ENCODE measurements at places on chromosomes 2 and 18.

GRCh38 chr2:217000406-217000805 is 140.5 kb upstream of the TNP1 start:
- no peak for DNase-seq

DNA sequence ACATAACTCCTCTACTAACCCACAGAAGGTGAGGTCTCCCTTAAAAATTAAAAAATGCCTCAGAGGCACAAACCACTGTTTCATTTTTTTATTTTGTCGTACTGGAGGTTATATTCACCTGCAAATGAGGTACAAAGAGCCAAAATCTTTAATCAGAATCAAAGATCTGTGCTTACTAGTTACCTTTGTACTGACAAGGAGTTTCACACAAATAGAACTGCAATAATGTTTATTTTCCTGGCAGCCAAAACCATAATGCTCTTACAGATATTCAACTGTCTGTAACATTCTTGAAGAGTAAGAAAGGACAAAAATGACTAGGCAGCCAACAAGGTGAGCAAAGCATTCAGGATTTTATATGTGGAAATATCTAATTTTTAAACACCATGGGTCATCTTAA is 105.1 kb upstream of the NOL4 start:
- DNase-seq: no peak

DNA sequence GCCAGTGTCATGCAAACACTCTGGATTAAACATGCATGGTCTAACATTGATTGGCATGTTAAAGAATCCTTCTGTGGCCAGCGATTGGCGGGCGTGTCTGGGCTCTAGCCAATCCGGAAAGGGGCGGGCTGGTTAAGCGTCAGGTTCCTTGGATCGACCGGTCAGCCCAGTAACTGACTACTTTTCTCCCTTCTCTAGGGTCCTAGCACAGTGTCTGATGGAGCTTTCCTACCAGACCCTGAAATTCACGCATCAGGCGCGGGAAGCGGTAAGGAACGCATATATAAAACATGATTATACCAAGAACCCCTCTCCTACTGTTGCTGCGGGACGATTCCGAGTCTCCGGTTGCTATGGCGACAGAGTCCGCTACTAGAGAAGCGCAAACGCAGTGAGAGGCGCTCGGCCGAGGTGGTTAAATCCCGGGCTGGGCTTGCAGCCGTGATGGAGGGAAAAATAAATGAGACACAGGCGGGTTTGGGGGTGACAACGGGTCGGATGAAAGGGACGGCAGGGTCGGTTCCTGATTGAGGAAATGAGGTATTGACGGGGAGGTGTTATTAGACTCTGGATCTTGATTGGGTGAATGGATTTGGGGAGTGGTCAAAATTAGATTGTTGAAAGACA is 29.4 kb downstream of the KATNAL2 start:
- DNase-seq: no peak

DNA sequence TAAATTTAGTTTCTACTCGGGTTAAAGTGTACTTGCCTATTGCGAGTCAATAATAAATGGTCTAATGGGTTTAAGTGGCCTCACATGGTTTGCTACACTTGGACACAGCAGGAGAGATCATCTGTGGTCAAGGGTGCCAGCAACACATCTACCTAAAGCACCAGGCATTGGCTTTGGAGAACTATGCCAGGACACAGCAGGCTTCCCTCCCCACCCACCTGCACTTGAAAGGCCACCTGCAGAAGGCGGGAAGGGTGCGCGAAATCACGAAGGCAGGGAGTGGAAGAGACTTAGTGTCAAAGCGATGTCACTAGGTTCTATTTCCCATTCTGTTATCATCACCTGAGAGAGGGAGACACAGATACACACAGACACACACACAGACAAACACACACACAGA is 44.5 kb downstream of the MYT1L start:
- DNase-seq: no peak

DNA sequence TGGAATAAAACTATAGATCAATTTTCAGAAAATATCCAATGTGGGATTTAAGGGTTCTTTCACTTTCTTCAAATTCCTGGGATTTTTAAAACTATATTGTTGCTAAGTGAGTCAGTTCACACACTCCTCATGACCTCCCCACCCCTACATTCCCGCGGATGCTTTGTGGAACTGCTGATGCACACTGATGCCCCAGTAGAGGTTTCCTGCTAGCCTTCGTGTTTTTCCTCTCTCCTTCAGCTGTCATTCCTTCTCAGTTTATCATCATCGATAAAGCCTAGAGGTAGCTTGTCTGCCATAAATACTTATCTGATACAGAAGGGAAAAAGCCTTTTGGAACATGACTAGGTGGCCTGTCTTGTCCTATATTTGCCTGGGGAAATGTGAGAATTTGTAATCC is 67.4 kb upstream of the GALNT5 start:
- no peak for DNase-seq

GRCh38 chr18:10100196-10100595 is 186.4 kb downstream of the VAPA start:
- DNase-seq: no peak

DNA sequence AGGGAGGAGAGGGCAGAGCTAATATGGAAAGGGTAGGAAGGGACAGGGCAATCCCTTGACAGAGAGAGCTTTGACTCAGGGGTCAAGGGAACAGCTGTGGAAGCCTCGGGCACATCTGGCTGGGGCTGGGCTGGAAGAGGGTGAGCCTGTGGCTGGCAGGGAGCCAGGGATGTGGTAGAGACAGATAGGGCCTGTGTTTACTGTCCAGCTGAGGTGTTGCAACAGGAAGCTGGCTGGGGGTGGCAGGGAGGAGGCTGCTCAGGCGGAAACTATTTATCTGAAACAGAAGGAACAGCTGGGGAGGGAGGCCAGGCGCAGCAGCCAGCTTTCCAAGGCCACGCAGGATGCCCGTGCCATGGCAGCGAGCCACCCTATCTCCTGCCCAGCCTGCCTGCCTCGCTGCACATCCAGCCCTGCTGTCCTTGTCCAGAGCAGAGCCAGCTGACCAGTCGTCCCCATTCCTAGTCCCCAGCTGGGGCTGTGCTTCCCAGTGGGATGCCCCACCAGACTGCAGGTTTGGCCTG is 264.7 kb downstream of the CYP26B1 start:
- DNase-seq: no peak

- DNase-seq: no peak
Measured at GRCh38 chr18:66136039-66136438, 385.2 kb downstream of the CDH7 start.

- no peak for DNase-seq
Measured at GRCh38 chr2:8324901-8325300, 357.0 kb upstream of the ID2 start.

DNA sequence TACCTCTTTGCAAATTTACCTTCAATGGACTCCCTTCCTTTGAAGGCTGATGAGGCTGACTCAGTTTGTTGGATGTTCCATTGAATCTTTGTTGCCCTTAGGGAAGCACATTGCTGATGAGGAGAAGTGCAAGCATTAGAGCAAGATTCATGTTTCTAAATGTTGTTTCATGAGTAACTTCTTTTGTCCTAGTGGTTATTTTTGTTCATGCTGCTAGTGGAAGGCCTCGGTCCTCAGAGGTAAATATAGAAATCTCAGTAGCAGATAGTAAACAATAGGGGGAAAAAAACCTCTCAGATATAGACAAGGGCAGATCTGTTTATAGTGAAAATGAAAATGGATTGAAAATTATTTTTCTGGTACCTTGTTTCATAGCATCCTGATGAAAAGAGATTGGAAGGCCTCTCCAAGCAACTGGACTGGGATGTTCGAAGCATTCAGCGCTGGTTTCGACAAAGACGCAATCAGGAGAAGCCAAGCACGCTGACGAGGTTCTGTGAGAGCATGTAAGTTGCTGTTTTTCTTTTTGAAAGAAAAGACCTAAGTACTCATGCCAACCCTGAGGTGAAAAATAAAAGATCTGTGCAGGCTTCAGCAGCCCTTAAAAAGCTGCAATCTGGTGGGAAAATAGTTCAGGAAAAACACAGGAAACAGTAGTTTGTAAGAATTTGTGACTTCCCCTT is 104.9 kb downstream of the CERS6 start:
- DNase-seq: no peak

- no peak for DNase-seq
Measured at GRCh38 chr2:11069566-11070185, 85.6 kb upstream of the SLC66A3 start.

DNA sequence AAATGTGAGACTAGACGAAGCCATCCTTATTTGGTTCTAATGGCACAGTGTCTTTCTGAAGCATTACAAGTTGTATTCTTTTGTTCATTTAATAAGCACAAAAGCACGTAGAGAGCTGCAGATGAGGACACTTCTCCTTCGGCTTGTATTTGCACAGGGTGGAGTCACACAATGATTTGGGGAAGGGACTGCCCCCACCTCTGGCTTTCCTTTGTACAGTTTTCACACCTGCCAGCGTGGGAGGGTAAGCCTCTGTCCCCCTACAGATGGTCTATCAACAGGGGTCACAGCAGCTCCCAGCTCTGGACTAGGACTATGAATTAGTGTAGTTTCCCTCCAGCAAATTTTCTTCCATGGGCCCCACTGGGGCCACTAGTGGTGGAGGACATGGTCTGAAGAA is 108.2 kb upstream of the KLHL14 start:
- DNase-seq: no peak

DNA sequence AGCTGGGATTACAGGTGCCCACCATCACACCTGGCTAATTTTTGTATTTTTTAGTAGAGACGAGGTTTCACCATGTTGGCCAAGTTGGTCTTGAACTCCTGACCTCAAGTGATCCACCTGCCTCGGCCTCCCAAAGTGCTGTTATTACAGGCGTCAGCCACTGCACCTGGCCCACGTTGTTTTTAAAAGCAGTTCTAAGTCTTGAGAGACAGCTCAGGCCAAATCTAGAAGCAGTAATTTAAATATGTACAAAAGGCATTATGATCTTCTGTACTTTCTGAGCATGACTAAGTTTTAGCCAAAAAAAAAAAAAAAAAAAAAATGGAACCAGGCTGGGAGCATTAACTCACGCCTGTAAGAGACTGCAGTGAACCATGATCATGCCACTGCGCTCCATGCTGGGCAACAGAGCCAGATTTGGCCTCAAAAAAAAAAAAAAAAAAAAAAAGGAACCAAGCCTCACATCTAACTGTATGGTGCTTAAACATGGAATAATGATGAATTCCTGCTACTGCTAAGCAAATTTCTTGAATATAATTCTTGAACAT is 4.0 kb downstream of the ABHD3 start:
- no peak for DNase-seq

DNA sequence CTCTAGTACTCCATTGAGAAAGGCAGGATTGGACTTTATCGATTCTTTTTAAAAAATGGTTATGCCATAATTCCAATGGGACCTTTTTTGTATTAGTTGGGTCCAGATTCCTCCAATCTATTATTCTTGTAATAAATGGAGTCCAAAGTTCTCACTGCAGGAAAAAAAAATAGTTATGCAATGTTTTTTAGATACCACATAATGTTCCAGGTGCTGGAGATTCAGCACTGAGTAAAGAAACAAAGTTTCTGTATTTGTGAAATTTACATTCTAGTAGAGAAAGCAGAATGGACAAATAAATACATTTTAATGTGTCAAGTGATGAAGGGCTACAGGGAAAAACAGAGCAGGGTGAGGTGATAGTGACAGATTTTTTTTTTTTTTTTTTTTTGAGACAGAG is 78.5 kb upstream of the MYCN start:
- DNase-seq: no peak

- no peak for DNase-seq
Measured at GRCh38 chr2:173806761-173807160, 158.4 kb downstream of the SP3 start.

- no peak for DNase-seq
Measured at GRCh38 chr2:128753800-128754199, 435.1 kb upstream of the HS6ST1 start.

DNA sequence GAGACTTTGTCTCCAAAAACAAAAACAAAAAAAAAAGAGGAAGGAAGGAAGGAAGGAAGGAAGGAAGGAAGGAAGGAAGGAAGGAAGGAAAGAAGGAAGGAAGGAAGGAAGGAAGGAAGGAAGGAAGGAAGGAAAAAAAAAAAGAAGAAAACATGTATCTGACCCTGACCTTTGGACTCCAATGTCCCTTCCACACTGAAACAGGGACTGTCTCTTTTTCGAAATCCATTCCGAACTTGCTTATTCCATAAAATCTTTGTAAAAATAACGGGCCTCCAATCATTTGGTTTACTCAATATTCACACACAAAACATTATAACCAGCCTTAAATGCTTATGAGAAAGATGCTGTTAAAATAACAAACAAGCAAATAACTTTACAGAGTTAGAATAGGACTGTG is 225.7 kb downstream of the TCF4 start:
- DNase-seq: no peak

DNA sequence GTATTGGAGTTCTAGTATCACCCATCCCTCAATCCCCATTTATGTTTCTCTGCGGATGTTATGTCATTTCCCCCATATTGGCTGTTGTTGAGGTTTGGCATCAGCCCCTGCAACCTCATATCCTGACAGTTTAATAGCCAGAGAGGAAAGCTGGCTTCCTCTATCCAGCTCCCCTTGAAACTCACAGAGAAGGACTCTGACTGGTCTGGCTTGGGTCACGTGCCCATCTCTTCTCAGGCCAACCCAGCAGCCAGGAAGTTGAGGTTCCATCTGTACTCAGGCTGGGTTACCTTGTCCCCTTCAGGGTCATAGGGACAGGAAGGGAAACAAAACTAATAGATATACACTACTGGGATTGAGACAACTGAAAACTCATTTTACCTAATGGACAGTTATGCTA is 148.0 kb upstream of the SLC14A2 start:
- no peak for DNase-seq

GRCh38 chr2:61220768-61221167 is 58.8 kb downstream of the C2orf74 start:
- DNase-seq: no peak

DNA sequence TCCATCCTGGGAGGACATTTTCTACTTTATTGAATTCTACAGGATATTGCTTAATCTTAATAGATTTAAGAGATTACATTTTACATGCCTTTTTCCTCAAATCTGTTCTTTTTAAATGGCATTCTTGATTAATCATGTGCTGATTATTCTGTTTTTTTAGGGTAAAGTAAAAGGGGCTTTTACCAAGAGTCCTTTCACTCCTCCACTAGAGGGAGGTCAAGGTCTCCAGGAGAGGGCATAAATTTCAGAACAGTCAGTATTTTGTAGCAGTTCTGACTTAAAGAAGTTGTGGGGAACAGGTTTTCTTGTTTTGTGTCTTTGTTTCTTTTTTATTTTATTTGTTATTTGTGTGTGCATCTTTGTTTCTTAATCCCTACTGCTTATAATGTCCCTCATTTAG is 25.4 kb downstream of the WDR75 start:
- no peak for DNase-seq

DNA sequence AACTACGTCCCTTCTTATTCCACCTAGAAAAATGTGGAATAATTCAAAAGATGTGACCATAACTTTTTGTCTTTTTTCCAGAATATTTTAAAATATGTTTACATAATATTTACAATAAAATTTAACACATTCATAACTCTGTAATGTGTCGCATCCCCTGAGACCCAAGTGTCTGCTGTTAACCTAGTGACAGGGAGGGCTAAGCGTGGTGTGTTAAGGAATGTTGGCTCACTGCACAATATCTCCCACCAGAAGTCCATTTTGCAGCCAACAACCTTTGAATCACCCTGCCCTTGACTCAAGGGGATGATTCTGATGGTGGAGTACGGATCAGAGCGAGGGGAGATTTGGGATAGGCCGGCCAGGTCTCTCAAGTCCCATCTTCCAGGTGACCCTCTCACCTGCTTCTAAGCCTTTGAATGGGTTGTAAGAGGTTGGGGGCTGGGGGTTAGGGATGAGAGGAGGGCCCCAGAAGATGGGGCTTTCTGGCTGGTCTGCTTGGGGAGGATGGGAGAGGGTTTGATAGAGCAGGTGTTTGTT is 43.3 kb downstream of the SERTAD2 start:
- no peak for DNase-seq
